ENCODE measurements at places on chromosomes 6 and 20.

- no peak for DNase-seq
These were observed 106.5 kb downstream of the THEMIS start for GRCh38 chr6:127794405-127794804.

GRCh38 chr6:7267466-7268091 is 45.4 kb downstream of the SSR1 start:
- no peak for DNase-seq

- no peak for DNase-seq
These were observed 108.9 kb upstream of the AHI1 start for GRCh38 chr6:135606392-135606791.

DNA sequence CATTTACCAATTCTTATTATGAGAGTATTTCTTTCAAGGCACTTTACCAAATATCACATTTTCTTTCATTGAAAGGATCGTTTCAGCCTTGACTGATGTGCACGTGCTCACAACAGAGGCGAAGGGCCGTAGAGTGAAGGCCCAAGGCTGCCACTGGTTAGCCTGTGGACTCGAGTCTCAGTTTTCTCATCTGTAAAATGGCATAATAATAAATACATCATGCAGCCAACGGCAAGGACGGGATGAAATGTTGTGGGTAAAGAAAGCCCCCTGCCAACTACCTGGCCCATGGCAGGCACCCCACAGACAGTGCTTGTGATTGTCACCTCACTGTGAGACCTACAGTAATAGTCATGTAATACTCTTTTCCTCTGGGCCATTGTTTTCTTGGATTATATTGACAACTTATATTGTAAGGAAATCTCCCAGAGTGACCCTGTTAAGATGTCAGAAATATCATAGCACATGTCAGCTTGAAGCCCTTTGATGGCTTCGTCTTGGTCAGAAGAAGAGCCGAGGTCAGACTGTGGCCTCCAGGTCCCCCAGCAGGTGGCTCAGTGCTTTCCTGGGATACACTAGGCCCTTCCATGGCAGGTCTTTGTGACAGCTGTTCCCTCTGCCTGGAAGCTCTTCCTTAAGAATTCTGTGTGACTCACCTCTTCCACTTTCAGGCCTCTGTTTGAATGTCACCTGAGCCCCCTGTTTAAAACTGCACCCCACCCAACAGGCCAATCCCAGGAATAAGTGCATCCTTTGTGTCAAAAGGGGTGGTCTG is 36.3 kb downstream of the FAM50B start:
- DNase-seq = no peak

DNA sequence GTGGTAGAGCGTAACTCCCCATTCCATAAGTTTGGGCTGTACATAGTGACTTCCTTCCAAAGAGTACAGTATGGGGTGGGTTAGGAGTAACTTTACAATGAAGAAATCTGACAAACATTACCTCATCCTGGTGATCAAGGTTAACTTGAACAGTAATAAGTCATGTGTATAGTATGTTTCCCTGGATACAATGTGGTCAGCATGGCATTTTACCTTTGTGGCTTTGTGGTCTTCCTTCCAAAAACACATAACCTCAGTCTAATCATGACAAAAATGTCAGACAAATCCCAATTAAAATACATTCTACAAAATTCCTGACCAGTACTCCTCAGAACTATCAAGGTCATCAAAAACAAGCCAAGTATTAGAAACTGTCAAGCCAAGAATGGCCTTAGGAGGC is 225.1 kb downstream of the UBE3D start:
- no peak for DNase-seq

- no peak for DNase-seq
These were observed 111.9 kb downstream of the CEBPB start for GRCh38 chr20:50302341-50303057.

- no peak for DNase-seq
These were observed 44.1 kb upstream of the AKIRIN2 start for GRCh38 chr6:87745966-87746721.

DNA sequence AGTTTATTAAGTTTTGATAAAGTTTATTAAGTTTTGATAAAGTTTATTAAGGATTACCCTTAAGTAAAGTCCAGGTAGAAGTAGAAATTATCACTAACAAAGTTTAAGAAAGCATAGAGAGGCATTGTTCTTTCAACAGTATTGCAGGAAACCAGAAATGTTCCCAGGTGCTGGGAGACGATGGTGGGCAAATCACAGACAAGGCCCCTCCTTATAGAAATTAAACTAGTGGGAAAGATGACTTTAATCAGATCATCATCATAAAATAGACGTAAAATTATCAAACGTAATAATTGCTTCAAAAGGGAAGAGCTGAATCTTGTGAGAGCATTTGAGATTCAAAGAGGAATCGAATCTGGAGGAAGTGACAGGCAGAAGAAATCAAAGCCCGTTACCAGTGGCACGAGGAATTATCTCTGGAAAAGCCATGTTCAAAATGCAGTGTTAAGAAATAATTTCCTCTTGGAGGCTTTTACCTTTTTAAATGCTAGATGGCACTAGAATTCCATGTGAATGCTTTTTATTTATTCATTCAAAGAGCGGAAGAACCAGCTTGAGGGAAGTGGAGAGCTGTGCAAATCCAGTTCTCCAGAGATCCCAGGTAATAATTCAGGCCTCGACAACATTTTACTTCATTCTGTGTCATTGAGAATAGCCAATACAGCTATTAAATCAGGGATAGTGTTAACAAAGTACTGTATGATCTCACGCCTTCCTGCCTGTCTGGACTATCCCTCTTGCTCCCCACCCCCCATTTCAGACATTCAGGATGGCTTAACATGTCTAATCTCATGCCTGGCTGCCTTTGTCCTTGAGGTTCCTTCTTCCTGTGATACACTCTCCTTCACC is 1.0 kb upstream of the APMAP start:
- peak; percentile 28 for DNase-seq

DNA sequence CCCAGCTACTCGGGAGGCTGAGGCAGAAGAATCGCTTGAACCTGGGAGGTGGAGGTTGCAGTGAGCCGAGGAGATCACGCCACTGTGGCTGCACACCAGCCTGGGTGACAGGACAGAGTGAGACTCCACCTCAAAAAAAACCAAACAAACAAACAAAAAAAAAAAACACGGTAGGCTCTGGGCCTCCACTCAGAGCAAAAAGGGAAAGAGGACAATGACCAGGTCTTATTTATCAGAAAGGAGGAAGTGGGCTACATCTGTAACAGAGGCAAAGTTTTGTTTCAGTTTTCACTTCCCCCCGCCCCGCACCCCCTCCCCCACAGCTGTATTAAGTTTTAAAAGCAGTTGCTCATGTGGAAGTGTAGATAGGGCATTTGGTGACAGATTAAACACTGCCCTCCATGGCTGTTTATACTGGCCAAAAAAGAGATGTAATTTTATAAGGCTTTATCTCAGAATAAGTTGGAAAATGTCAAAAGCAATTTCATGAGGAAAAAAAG is 114.6 kb downstream of the RCAN2 start:
- no peak for DNase-seq

- no peak for DNase-seq
These were observed 236.9 kb downstream of the EPM2A start for GRCh38 chr6:145498425-145498824.

DNA sequence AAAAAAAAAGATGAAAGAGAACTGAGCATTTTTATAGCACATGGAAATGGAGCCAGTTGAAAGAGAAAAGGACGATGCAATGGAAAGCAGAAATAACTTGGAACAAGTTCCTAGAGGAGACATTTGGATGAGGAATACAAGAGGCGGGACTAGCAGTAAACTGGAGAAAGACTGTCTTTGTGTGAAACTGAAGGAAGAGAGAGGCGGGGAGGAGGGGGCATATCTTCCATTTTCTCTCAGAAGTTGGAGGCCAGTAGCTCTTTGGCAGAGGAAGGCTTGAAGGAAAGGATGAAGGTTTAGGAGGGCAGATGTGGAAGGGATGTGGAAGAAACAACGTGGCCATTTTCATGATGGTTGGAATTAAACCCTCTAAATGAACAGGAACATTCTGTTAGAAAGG is 33.0 kb upstream of the ADGRF1 start:
- DNase-seq = no peak

- no peak for DNase-seq
These were observed 339.9 kb upstream of the AGPAT4 start for GRCh38 chr6:161613711-161614110.

DNA sequence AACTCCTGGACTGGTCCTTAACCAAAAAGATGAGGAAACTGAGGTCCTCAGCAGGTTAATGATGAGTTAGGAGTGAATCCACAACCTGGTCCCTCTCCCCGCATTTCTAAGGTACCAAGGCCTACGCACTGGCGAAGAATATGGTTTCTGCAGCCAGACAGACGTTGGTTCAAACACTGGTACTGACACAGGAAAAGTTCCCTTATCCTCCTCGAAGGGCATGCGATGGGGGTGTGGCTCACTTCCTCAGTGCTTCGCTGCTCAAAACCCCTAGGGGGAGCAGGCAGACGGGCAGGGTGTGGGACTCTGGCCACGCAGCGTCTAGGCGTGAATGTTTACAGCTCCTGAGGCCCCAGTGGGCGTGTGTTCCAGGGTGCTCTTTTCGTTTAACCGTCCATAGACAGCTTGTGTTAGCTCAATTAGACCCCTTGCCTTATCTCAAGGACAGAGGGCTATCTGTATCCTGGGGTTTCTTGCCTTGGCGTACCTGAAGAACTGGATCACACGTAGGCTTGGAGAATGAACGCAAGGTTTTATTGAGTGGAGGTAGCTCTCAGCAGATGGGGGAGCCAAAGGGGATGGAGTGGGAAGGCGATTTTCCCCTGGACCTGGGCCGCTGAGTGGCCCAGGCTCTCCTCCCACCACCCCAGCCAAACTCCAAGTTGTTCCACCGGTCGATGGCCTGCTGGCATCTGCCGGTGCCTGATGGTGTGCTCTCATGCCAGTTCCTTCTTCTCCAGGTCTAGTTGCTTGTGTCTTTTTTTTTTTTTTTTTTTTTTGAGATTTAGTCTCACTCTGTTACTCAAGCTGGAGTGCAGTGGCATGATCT is 31.8 kb upstream of the PTPN1 start:
- DNase-seq = peak; percentile 81
